ENCODE measurements at places on chromosomes 11 and 22. TPM values are rescaled to one million over a fixed set of nuclear protein-coding genes. Genes with fewer than 3 reads are reported as not detected.
A peak's percentile ranks its signal among the peaks of the same experiment; 100 is the strongest.

DNA sequence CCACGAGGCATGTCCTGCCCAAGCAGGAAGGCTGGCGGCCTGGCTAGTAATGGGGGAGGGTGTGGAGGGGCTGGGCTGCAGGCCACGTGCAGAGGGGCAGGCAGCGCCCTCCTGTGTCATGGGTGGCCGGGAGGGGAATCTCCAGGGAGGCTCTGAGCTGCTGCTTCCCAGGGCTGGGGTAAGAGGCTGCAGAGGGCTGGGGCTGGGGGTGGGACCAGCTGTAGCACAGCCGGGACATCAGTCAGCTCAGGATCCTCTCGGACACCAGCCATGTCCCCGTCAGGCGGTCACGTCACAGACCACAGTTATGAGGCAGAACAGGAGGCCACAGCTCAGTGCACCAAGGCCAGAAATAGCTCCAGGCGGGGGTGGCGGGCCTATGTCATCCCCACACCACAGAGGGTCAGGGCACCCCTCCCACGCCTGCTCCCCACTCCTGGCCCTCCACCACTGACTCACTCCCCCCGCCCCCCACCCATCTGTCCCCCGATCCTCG lies 21.1 kb downstream of the RTN4R start:
- H3K36me3 ChIP-seq = no peaks in the 10 kb centered on the region
- no peaks in the 10 kb centered on the region for H3K27me3 ChIP-seq
- DNase-seq = no peak
- H3K27ac ChIP-seq = no peak overlapping the region
- peaks cover 38% of the 10 kb centered on the region for H3K4me1 ChIP-seq

DNA sequence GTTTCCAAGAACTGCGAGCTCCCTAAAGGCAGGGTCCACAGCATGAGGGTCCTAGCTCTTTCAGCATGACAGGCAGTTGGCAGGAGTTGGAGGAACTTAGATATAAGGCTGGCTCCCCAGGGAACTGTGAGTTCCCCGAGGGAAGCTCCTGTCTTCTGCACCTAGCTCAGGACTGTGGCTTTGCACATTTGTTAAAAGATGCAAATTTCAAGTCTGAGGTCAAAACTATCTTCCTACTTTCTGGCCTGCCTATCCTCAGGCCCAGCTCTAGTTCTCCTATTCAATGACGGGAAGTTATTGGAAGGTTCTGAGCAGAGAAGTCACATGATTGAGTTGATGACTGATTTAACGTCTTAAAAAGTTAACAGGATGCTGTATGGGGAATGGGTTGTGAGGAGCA lies 11.7 kb upstream of the UCP3 start:
- no peak overlapping the region for H3K4me3 ChIP-seq
- peaks cover 29% of the 10 kb centered on the region for H3K36me3 ChIP-seq
- peaks cover 38% of the 10 kb centered on the region for H3K4me1 ChIP-seq
- H3K27ac ChIP-seq = no peak overlapping the region
- no peak for DNase-seq

GRCh38 chr22:22687638-22688500 lies 43.5 kb downstream of the GGTLC2 start:
- H3K27ac ChIP-seq = no peak overlapping the region
- no peak overlapping the region for H3K4me3 ChIP-seq
- DNase-seq = peak; percentile 50

DNA sequence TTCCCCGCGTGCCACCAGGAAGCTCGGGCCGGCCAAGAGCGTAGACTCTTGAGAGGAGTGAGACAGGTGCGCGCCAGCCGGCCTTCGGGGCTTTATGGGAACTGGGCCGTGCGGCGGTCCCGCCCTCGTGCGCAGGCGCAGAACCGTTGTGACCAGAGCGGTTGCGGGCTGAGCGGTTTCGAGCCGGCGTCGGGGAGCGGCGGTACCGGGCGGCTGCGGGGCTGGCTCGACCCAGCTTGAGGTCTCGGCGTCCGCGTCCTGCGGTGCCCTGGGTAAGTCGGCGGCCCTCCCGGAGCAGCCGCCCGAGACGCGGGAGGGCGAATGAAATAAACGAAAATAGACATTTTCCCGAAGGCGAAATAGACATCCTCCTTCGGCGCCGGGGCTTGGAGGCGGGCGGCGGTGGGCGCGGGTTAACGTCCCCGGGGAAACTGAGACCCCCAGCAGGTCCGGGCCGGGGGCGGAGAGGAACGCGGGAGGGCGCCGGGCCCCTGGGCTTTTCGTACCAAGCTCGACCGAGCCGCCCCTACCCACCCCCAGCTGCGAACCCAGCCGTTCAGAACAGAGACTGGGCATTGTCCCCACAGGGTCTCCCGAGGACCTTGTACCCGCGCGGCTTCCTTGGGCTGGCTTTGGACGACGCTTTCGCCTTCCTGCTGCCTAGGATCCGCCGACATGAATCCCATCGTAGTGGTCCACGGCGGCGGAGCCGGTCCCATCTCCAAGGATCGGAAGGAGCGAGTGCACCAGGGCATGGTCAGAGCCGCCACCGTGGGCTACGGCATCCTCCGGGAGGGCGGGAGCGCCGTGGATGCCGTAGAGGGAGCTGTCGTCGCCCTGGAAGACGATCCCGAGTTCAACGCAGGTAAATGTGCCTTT lies at the start of gene ASRGL1:
Gene ASRGL1 (plus strand): TSS at position 146 of the 879 bp plus-strand sequence. CDS start 530 bp downstream, at position 676.
- H3K4me1 ChIP-seq = peaks cover 15% of the 10 kb centered on the region
- H3K27me3 ChIP-seq = peaks cover 46% of the 10 kb centered on the region
- peak within 1 kb of the TSS; percentile 81 for H3K4me3 ChIP-seq

DNA sequence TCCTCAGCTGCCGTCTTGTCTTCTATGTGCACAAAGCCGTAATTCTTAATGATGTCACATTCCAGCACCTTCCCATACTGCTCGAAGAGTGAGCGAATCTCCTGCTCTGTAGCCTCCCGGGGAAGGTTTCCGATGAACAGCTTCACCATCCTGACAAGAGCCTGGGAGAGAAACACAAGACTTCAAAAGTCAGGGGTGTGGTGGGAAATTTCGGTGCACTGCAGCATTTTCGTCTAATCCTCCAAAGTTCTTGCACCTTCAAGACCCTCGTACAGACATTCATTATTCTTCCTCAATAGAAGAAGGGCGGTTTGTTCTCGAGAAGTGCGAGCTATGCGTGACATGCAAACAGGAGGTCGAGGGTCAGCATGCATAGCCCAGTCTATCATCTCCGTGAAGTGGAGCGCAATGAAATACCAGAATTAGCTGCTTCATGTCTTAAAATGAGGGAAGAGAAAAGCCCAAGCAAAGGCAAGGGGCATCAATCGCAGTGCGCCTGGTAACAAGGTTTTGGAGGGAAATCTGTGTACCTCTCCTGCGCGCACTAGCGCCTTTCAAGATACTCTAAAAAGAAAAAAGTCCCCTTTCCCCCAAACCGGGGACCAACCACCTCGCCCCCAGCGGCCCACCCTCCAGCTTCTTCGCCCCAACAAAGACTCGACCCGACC lies 622 bp downstream of the RBM4B start:
- peaks cover 11% of the 10 kb centered on the region for H3K36me3 ChIP-seq
- DNase-seq = no peak
- no peaks in the 10 kb centered on the region for H3K27me3 ChIP-seq
- H3K4me3 ChIP-seq = peak overlapping the region; percentile 88
- H3K27ac ChIP-seq = peak overlapping the region; percentile 94
- H3K4me1 ChIP-seq = peaks cover 36% of the 10 kb centered on the region

GRCh38 chr22:29030618-29031226 lies 30.9 kb downstream of the C22orf31 start:
- no peak overlapping the region for H3K4me3 ChIP-seq
- no peaks in the 10 kb centered on the region for H3K36me3 ChIP-seq
- H3K4me1 ChIP-seq = peaks cover 10% of the 10 kb centered on the region
- H3K27me3 ChIP-seq = peaks cover 77% of the 10 kb centered on the region

SMC1B gene
- total RNA-seq = 2.4 TPM

Data from activated CD8-positive, alpha-beta memory T cell treated with anti-CD3 and anti-CD28 coated beads, Interleukin-2, amount 10 ng/mL, durations not matched to agents 7 days and 5 days (primary cell).